ENCODE measurements at places on chromosomes 5 and 9.

DNA sequence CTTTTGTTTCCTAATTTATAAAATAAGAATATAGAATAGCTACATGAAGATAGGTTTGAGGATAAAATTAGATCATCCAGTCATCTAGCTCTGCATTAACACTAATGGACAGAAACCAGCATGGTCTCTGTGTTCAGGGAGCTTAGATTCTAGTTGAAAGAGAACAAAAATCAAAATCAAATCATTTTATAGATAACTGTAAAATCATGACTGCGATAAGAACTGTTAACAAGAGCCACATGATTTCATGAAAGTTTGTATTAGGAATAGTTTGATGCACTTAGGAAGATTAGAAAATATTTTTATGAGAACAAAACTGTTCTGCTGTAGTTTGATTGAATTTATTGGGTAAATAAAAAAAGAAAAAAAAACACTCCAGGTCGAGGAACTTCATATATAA is 1074.7 kb downstream of the MAT2B start:
- DNase-seq: no peak

GRCh38 chr9:96616817-96617438 is 2.7 kb downstream of the CDC14B start:
- DNase-seq: no peak

GRCh38 chr5:1294206-1294834 is 548 bp downstream of the TERT start:
- DNase-seq: no peak

- DNase-seq: no peak
Measured at GRCh38 chr9:136373300-136374182, at the start of gene CARD9. TSS of gene CARD9 (minus strand) at chr9:136373669. CDS start at chr9:136372078, 1,591 bp downstream.

- DNase-seq: no peak
Measured at GRCh38 chr9:108668938-108669335, 186.8 kb downstream of the ACTL7B start.

Data from activated CD8-positive, alpha-beta memory T cell treated with anti-CD3 and anti-CD28 coated beads for 1 hour (primary cell).